Ovary (tissue), 10 donors: ENCODE measurements at places on chromosomes 2 and 18. TPM values are rescaled to one million over a fixed set of nuclear protein-coding genes. Genes with fewer than 3 reads are reported as not detected.

- H3K27me3 ChIP-seq, result no peaks in the 10 kb centered on the region
- no peak overlapping the region for H3K4me3 ChIP-seq
- DNase-seq, result no peak
- no peaks in the 10 kb centered on the region for H3K4me1 ChIP-seq
- no peak overlapping the region for H3K27ac ChIP-seq
Measured at GRCh38 chr2:45132551-45132950, 123.3 kb upstream of the SIX2 start.

Gene STK11IP
- 43.8 TPM for total RNA-seq

GRCh38 chr2:144825331-144826020 lies 305.6 kb upstream of the ZEB2 start:
- no peak overlapping the region for H3K4me3 ChIP-seq
- no peaks in the 10 kb centered on the region for H3K27me3 ChIP-seq
- H3K4me1 ChIP-seq, result peaks cover 1% of the 10 kb centered on the region
- no peak overlapping the region for H3K27ac ChIP-seq
- H3K36me3 ChIP-seq, result no peaks in the 10 kb centered on the region

- H3K4me1 ChIP-seq, result peaks cover 6% of the 10 kb centered on the region
- H3K36me3 ChIP-seq, result no peaks in the 10 kb centered on the region
- DNase-seq, result no peak
- no peak overlapping the region for H3K4me3 ChIP-seq
- H3K27ac ChIP-seq, result no peak overlapping the region
Measured at GRCh38 chr18:44802508-44802907, 121.8 kb downstream of the SETBP1 start.

DNA sequence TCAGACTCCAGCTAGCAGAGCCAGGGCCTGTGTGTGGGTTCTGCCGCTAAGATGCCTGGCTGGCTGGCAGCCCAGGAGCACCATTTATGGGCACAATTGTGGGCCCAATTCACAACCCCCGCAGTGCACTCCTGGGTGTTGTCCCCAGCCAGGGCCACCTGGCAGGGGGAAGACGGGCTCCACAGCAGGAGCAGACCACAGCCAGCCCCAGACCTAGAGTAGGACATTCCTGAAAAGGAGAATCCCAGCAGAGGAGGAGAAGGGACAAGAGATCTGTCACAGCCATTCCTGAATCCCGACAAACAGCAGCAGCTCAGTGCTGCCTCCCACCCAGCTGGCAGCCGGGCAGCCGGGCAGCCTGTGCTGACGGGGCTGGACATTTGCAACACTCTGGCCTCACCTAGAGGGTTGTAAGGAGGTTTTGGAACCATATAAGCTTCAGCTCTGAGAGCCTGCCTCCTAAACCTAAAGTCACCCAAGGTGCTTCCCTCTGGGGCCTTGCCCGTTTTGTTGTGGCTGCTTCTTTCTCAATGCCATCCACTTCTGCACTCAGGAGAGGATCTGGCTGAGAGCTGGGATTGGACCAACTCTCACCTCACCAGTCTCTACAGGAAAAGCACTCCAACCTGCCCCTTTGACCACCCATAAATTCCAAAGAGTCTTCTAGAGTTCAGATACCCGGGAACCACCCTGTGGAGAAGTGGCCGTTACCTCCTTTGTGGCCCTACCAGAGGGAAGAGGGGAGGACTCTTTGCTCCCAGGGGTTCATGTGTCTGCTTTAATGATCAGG lies 4.1 kb upstream of the TMEM177 start:
- H3K4me3 ChIP-seq, result no peak overlapping the region
- H3K27me3 ChIP-seq, result no peaks in the 10 kb centered on the region
- no peaks in the 10 kb centered on the region for H3K36me3 ChIP-seq
- DNase-seq, result no peak
- no peak overlapping the region for H3K27ac ChIP-seq
